Activated CD8-positive, alpha-beta memory T cell treated with anti-CD3 and anti-CD28 coated beads for 24 hours (primary cell): ENCODE measurements at places on chromosomes 7 and 10.

- no peak for DNase-seq
Measured at GRCh38 chr7:11166051-11166450, 192.4 kb downstream of the PHF14 start.

DNA sequence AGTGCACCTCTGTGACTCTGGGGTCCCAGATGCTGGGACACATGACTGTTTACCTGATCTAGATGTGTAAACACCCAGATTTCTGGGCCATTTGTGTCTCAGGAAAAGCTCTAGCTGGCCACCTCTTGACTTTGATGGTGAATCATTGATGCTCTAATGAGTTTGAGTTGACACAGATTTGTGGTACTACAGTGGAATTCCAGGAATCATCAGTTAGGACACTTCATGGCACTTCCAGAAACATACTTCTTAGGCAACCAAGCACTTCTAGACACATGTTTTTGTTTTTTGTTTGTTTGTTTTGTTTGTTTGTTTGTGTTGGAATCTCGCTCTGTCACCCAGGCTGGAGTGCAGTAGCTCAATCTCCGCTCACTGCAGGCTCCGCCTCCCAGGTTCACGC lies 302.2 kb upstream of the ZMIZ1 start:
- no peak for DNase-seq

- no peak for DNase-seq
Measured at GRCh38 chr10:128457136-128457535, 330.9 kb upstream of the MKI67 start.

DNA sequence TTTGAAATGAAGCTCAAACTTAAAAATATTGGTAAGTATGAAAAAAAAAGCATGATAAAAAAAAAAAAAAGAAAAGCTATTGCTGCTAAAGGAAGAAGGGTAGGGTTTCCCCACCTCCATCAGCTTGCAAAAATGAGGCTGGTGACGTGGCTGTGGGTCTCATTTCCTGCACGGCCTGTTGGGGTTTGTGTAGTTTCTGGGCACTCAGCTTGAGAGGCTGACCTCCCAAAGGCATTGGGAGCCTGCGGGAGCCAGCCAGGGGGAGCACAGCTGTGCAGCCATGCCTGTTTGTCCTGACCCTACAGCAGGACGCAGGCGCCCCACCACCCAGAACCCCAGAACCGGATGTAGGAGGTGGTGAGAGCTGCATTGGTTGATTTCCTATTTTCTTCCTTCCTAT lies 48.8 kb upstream of the CARD11 start:
- DNase-seq, result peak; percentile 85

- DNase-seq, result no peak
Measured at GRCh38 chr7:111113263-111114017, 22.5 kb downstream of the LRRN3 start.

DNA sequence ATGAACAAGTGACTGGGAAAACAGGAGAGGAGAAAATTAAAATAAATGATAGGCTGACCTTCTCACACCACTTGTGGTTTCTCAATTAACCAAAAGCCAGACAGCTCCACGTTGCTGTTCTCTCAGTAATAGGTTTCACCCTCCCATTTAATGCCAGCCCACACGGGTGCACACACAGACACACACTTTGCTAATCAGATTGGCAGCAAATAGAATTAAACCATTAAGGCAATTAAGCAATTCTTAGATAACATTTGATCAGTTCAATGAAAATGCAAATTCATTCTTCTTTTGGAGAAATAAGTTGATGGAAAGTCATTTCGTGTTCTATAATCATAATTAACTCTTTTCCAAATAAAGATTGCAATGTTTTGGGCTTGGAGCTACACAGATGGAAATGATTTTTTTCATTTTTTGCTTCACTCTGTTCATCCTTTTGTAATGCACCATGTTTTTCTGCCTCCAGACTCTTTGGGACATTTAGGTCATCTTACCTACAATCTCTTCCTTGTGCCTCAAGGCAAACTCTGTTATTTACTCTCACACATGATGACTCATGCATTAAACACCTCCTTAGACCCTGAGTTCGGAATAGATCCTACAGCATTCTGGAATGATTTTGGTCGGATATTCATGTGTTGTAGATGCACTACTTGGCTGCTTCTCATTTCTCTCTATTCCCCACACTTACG lies 700.7 kb downstream of the AUTS2 start:
- no peak for DNase-seq

DNA sequence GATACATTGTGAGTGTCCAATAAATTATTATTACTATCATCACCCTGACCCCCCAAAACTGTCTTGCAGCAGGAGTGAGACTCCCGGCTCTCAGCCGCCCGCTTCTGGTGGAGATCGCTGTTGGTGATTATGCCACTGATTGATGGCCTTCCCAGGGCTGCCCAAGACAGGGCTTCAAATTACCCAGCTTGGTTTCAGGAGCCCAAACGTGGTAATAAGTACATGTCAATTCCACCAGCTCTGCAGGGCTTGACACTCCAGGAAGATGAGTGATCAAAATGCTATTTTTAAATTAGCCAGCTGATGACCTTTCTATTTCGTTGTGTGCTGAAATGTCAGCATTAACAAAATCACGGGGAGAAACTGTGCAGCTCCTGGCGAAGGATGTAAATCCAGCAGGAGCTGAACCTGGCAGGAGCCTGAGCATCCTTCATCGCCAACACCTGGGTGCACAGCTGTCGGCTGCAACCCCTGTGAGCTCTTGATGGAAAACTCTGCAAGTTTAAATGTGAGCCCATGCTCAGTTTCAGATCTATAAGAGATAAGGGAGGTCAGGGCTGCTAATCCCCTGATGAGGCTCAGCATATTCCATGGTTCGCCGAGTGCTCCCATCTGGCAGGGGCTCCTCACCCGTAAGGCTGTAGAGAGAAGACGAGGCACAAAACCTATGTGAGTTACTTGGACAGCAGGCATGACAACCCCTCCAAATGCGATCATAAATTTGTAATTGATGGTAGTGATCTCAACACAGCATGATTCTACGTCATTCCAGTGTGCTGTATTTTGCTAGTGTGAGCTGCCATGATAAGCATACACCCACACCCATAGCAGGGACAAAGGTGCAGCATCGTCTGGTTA lies 446.3 kb downstream of the TCERG1L start:
- DNase-seq, result no peak

GRCh38 chr7:22350466-22351328 lies 6.3 kb downstream of the RAPGEF5 start:
- no peak for DNase-seq

DNA sequence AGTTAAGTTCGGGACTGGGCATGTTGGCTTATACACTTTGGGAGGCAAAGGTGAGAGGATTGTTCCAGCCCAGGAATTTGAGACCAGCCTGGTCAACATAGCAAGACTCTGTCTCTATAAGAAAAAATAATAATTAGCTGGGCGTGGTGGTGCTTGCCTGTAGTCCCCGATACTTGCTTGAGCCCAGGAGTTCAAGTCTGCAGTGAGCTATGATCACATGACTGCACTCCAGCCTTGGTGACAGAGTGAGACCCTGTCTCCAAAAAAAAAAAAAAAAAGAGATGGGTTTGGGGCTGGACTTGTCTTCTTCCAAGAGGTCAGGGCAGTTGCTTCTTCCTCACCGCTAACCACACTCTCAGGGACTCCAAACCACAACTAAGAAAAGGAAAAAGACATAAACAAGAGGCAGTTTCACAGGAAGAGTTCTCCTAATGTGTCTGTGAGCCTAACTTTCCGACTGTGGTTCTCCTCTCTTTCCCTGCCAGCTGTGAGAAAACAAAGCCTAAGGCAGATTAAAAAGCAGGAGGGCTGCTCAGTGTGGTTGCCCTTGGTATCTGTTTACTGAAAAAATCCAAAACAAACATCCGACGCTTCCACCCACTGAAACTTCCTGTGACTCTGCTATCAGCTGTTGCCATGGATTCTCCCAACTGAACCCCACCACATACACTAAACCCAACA lies 2.4 kb upstream of the SERPINE1 start:
- no peak for DNase-seq

DNA sequence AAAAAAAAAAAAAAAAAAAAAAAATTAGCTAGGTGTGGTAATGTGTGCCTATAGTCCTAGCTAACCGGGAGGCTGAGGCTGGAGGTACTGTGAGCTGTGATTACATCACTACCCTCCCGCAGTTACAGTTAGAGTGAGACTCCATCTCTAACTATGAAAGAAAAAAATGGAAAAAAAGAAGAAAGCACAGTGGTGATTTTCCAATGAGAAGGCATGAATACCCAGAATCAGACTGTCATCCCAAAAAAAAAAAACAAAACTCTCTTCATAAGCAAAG lies 269.9 kb upstream of the MKLN1 start:
- no peak for DNase-seq

GRCh38 chr10:46234431-46235060 lies 52.3 kb upstream of the ANTXRL start:
- peak; percentile 51 for DNase-seq

DNA sequence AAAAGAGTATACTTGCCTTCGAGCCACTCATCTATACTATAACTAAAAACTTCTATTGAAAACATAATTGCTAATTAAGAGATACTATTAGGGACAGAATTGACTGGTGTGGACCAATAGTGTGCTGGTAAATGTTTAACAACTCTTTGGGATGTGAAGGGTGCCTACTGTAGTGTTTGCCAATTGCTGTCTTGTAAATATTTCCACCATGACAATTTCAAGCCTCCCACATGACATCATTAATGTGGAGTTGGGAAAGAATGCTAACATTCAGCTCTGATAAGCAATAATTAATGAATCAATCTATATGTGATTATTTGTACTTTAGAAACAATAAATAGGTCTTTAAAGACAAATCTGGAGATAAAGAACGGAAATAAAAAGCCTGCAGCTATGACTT lies 136.8 kb downstream of the DGKB start:
- no peak for DNase-seq

- DNase-seq, result no peak
Measured at GRCh38 chr10:96619796-96620773, 33.3 kb upstream of the TM9SF3 start.

DNA sequence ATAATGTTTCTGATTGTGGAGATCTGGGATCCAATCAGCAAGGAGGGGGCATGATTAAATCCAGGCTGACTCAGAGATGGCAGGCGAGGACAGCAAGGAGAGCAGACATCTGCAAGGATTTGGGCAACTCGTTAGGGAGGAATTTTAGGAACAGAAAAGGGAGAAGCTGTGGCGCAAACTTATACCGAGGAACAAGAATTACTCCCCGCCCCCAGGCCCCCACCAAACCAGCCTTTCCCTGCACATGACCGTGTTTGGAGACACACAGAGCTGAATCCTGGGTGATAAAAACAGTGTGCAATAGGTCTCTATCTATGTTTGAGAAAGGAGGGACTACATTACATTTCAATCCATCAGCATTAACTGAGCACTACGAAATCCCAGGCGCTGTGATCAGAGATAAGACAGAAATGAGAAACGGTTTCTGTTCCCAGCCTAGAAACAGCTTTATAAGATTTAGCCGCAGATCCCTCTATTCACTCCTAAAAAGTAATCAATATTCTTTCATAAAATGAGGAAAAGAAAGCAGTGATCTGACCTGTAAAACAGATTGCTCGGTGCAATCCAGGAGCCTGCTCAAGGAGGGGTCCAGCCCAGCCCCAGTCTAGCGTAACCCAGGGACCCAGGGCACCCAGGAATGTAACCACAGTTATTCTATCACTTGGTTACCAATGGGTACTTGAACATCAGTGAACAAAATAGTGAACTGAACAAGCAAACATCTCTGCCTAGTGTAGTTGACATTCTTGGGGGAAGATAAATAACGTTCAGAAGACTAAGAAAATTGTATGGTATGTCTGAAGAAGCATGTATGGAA lies 37.2 kb upstream of the RAPGEF5 start:
- DNase-seq, result no peak

DNA sequence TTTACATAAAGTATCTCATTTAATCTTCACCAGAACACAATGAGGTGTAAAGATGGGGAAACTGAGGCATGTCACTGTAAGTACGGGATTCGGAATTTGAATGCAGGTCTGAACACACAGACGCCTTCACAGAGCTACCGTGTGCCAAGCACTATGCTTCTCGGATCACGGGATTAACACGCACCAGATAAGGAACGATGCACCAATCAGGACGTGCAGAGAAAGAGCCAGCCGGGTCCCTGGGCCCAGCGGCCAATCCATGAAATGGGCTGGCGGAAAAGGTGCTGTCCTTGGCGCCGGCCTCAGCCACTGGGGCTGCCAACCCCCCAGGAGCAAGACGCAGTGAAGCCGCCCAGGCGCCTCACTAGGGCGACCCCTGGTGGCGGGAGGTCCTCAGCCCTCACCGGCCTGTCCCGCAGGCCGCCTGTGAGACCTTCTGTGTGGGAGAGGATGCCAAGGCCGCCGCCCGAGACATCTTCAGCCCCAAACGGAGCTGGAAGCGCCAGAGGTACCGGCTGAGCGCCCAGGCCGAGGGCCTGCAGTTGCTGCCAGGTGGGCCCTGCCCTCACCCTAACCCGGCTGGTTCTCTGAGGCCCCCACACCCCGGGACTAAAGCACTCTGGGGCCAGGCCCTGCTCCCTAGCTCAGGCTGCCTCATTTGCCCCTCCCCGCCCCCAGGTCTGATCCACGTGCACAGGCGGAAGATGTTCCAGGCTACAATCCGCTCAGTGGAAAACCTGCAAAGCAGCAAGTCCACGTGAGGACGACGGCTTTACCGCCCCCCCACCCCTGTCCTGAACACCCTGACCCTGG lies 15.6 kb downstream of the ATG9B start:
- DNase-seq, result peak; percentile 93
